NCI-H1105 (cell line): ENCODE measurements at places on chromosomes 11 and 22.

GRCh38 chr22:29784451-29785361 is 17.5 kb downstream of the UQCR10 start:
- no peak for DNase-seq

DNA sequence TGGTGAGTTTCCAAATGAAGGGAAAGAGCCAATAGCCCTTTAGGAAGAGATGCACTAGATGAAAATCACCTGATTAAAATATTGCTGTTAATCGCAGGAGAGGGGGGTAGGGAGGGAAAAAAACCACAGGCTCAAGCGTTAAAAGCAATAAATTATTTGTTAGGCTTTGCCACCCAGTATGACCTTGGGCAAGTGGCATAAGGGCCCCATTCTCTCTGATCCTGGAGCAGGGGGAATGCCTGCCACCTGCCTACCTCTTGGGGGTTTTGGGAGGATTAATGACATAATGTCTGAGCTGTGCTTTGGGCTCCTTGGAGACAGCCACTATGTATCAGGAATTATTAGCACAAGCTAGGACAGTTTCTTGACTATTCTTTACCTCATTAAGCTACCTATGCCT is 80.0 kb downstream of the ZNRF3 start:
- no peak for DNase-seq

- DNase-seq = no peak
These were observed 79.3 kb downstream of the SGSM3 start for GRCh38 chr22:40449676-40450035.

DNA sequence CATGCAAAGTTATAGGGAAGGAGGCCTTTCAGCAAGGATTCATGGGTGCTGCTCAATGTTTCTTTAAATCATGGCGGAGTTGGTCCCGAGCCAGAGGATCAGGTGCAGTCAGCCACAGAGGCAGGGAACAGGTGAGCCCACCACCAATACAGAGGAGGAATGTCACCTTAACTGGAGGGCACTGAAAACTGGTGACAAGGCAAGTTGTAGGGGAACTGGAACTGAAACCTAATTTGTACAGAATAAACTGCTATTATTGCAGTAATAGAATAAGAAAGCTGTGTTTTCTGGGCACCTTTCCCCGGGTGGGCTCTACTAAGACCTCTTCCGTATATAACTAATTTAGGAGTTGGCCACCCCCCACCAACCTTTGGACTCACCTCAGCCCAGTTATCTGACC is 296.0 kb upstream of the NARS2 start:
- no peak for DNase-seq

DNA sequence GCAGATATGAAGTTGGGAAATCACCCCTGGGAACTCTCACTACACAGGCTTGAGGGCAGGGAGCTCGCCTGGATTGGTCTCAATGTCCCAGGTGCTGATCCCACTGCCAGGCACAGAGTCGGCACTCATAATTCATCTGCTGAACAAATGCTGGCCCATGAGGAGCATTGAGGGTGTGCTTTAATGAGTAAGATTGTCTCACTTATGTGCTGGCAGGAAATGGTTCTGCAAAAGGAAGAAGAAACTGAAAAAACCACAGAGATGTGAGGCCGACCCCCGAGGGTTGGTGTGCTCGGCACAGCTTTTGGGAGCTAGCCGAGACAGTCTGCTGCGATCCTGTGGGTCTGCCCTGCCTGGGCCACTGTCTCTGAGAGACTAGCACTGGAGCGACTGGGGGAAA is 9.4 kb downstream of the PLAAT2 start:
- DNase-seq = no peak

DNA sequence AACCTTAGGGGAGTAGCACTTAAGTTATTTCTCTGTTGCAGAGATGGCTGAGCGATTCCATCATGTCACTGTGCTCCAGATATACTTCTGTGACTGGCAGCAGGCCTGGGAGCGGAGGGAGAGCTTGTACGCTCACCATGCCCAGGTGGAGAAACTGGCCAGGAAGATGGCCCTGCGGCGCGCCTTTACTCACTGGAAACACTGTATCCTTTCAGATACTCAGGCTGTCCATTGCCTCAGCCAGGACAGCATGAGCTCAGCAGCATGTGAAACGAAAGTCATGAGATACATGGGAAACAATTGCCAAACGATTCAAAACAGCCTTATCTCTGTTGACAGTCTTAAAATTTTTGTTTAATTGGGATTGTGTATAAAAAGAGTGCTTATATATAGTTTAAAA is 78.9 kb downstream of the SFI1 start:
- no peak for DNase-seq

- DNase-seq = no peak
These were observed 879.3 kb downstream of the DLG2 start for GRCh38 chr11:84747871-84748270.

- no peak for DNase-seq
These were observed 75.3 kb downstream of the PDE2A start for GRCh38 chr11:72598906-72599305.

DNA sequence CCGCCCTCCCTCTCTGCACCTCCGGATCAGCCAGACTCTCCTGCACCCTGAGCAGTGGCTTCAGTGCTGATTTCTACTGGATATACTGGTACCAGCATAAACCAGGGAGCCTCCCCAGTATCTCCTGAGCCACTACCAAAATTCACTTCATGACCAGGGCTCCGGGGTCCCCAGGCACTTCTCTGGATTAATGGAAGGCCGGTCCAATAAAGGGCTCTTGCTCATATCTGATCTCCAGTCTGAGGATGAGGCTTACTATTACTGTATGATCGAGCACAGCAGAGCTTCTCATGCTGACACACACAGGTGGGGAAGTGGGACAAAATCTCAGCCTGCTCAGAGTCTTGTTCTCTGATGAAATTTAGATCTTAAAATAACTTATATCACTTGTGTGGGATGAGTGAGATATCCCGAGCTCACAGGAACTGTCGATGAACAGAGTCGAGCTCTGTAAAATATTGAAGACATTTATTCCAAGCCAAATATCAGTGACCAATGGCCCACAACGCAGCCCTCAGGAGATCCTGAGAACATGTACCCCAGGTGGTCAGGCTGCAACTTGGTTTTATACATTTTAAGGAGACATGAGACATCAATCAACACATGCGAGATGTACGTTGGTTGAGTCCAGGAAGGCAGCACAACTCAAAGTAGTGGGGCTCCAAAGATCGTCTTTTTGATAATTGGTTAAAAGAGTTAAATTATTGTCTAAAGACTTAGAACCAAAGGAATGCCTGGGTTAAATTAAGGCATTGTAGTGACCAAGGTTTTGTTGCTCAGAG is 93.0 kb upstream of the TOP3B start:
- DNase-seq = no peak

- no peak for DNase-seq
These were observed 64.6 kb downstream of the SERGEF start for GRCh38 chr11:17948296-17948695.
